ENCODE measurements at places on chromosomes 5 and 9. TPM values are rescaled to one million over a fixed set of nuclear protein-coding genes. Genes with fewer than 3 reads are reported as not detected.

ADAMTS13 gene
- total RNA-seq: 11.1 TPM

MTX3 gene
- total RNA-seq: 20.9 TPM

PCDHB8 gene
- total RNA-seq: not detected

ORM2 gene
- total RNA-seq: not detected

HTR1A gene
- not detected for total RNA-seq

CCL27 gene
- total RNA-seq: 0.44 TPM

MCTP1 gene
- total RNA-seq: 4.3 TPM

Measured in PC-9 (cell line).